Tibial artery (tissue), 4 donors: ENCODE measurements at places on chromosomes 3 and 15.
A peak's percentile ranks its signal among the peaks of the same experiment; 100 is the strongest.

- DNase-seq, result no peak
Observed at GRCh38 chr15:56960116-56960515, 41.7 kb downstream of the TCF12 start.

DNA sequence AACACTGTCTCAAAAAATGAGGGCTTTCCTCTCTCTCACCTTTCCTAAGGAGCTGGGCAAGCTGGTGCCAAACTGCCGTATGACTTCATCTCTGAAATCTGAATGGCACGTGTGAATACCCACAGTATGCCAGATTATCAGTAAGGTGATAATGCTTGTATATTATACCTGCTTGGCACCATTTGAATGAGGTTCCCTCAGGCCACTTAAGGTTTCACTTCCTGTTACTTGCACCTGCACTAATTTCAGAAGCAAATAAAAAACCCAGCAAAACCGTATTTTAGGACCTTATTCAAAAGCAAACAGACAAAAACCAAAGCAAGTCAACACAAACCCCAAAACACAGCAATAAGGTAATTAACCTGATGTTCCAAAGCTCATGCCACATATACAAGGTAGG lies 19.7 kb downstream of the FOXP1 start:
- DNase-seq, result no peak

- peak; percentile 34 for DNase-seq
Observed at GRCh38 chr15:74337607-74338211, 29.7 kb downstream of the CYP11A1 start.

DNA sequence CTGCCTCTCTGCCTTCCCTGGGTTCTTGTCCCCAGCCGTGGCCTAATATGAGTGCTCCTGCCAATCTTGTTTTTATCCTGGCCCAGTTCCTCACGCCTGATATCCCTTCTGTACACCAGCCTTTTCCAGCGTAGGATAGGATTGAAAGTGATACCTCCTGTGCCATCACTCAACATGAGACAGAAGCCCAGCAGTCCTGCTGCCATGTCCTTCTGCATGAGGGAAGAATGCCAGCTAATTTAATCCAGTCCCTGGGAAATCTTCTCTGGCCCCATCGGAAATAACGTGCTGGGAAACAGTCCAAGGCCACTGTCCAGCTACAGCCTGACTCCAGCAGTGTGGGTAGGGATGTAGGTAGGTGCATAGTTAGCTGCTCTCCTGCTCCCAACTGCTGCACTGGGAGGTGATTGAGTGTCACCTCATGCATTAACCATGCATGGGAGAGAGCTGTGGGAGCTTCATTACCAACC lies 92.0 kb upstream of the TPM1 start:
- DNase-seq, result no peak

- DNase-seq, result no peak
Observed at GRCh38 chr15:34284937-34285336, 52.6 kb downstream of the SLC12A6 start.

DNA sequence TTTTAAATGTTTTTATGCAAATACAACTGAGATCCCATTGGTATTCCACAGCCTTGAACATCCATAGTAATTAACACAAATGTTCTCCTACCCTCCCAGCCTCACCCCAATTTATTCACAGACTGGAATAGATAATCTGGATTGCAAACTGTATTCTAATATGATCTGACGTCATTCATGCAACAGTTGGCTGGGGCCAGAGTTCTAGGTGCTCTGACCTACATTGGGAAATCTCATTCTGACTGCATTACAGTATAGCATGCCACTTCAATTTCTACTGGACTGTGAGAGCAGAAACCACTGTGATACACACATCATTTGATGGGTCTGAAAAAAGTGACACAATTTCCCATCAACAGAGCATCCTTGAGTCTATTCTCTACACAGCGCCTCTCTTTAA lies 403.1 kb downstream of the MAGI1 start:
- DNase-seq, result no peak

DNA sequence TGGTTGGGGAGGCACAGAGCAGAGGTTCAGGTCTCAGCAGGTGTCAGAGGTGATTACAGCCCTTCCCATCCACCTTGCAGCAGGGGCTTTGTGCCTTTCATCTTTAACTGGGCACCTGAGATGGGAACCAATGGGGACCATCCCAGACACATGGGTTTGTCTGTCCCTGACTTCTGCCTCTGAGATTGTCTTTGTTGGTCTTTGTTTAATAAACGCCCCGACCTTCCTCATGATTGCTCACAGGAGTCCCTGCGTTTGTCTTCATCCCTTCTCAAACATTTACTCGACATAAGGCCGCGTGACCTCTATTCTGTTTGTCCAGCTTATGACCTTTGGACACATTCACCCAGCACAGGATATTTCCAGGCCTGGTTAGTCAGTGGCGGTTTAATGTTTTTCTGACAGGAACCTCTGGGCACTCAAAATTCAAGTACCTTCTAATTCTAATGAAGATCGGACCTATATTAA lies 5.9 kb downstream of the ZSCAN2 start:
- no peak for DNase-seq

- DNase-seq, result no peak
Observed at GRCh38 chr3:31565288-31565687, 32.6 kb downstream of the STT3B start.

GRCh38 chr15:42903388-42904324 lies 16.9 kb downstream of the TTBK2 start:
- no peak for DNase-seq

GRCh38 chr3:64761729-64762128 lies 73.9 kb upstream of the ADAMTS9 start:
- DNase-seq, result no peak

DNA sequence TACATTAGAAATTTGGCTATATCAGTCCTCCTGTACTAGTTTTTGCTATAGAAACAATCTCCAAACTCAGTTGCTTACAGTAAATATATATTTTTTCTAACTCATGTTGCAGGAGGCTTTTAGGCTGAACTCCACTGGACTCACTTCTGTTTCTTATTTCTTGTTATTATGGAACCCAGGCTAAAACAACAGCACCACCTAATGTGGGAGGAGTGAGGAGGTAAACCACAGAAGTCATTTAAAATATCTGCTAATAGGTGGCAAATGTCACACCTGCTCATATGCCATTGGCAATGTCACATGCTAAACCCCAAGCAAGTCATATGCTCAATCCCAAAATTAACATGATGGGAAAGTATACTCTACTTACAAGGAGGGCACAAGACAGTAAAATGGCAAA lies 462.2 kb downstream of the PLOD2 start:
- DNase-seq, result no peak

GRCh38 chr3:167798443-167798842 lies 62.9 kb downstream of the SERPINI1 start:
- no peak for DNase-seq

- DNase-seq, result no peak
Observed at GRCh38 chr3:10193692-10194327, 29.1 kb downstream of the IRAK2 start.

DNA sequence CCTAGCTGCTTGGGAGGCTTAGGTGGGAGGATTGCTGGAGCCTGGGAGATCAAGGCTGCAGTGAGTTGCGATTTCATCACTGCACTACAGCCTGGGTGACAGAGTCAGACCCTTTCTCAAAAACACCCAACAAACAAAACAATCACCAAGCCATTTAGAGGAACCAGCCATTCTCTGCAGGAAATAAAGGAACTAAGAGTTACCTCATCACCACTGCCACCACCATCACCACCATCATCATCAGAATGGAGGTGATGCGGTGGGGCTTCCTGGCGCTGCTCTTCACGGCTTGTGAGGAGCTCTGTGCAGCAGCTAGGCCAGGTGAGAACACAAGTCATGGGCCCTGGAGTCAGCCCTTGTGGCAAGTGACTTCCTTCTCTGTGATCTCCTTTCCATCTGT lies 37.7 kb upstream of the KLHL25 start:
- no peak for DNase-seq

DNA sequence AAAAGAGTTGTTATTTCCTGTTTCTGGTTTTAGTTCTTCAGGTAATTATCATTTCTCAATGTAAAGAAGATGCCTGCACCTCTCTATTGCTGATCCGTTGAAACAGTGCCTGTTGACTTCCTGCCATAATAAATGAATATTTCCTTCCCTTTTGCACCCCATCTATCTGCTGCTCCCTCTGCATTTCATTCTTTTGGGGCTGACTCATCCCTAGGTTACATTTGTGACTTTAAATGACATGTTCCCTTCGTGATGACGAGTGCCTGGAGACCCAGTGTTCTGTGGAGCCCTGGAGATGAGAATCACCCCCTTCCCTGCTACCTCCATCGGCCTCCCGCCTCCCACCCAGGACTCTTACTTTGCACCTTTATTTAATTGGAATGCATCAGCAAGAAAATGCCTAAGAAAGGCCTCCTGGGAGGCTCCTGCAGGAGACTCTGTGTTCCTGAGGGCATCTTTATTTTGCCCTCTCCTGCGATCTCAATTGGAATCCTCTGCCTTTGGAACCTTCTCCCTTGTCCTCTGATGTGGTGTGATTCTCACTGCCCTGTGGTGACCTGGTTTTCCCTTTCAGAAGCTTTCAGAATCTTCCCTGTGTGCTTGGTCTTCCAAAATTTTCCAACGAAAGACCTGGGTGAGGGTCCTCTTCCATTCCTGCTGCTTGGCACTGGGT lies 13.7 kb downstream of the LRRK1 start:
- DNase-seq, result no peak

DNA sequence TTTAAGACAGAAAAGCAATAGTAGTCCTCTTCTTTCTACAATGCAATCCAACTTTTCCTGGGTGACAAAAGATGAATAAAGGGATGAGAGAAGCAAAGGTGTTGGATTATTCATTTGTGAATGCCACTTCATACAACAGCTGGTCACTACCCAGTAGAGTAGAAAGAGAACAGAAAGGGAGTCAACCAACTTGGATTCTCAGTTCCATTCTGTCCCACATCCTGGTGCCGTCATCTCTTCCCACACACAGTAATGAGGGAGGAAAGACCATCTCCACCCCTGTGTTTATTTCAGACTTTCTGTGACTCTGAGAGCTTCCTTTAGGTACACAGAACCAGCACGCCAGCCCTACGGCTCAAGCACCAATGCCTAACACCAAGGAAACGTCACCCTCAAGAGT lies 71.0 kb downstream of the FOXP1 start:
- DNase-seq, result no peak

GRCh38 chr3:181715571-181716340 lies 4.0 kb downstream of the SOX2 start:
- DNase-seq, result no peak

DNA sequence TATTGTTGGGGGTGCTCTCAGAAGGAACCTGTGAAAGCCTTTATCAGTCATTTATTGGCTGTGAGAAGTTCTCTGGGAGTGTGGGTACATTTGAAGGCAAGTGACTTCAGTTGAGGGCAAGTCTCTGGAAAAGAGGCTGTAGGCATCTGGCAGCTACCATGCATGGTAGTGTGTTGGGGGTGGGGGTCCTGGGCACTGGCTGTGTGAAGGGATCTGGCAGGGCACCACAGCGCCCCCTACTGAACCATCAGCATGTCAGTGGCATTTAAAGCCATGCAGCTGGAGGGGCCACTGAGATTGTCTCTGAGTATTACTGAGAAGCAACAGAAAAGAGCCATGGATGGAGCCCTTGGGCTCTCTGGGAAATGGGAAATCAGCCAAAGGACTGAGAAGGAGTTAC lies 30.6 kb downstream of the CRTAP start:
- DNase-seq, result no peak

DNA sequence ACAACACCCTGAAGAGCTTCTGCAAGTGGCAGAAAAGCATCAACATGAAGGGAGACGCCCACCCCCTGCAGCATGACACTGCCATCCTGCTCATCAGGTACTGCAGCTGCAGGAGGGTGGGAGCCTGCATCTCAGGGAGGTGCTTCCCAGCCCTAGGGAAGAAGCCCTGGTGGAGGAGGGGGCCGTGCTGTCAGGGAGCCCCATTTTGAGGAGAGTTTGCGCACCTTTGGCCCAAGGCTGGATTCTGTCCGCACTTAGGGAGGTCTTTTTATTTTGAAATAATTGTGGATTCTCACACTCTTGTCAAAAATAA lies 42.1 kb downstream of the SAXO2 start:
- no peak for DNase-seq

- DNase-seq, result peak; percentile 73
Observed at GRCh38 chr15:77024273-77025082, 29.6 kb downstream of the PSTPIP1 start.

- DNase-seq, result no peak
Observed at GRCh38 chr3:119818937-119819336, 37.0 kb downstream of the NR1I2 start.

- DNase-seq, result no peak
Observed at GRCh38 chr15:63369781-63370180, 11.9 kb downstream of the CA12 start.

- no peak for DNase-seq
Observed at GRCh38 chr3:43693594-43693993, 2.9 kb downstream of the ABHD5 start.

DNA sequence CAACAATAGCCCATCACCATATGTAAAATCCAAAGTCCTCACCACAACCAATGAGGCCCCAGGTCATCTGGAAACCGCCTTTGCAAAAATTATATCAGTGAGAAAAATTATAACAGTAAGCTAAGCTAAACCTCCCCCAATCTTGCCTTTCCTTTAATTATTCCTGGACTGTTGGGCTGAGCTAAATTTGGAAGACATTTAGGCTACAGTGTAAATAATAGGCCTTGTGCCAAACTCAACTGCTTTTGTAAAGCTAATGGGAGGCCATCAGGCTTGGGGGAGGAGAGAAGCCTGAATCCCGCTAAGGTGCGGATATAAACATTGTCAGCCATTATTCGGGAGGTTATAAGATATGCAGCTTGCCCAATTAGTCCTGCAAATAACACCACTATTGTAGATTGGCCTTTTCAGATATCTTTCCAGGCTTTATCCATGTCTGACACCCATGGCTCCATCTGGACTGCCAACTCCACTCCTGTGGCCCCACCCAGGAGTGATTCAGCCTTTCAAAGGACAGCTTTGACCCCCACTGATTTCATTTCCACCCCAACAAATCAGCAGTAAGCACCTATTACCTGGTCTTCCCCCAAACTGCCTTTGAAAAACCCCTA lies 53.0 kb upstream of the CA12 start:
- DNase-seq, result peak; percentile 5

- no peak for DNase-seq
Observed at GRCh38 chr3:103083848-103084631, 649.2 kb downstream of the ZPLD1 start.

DNA sequence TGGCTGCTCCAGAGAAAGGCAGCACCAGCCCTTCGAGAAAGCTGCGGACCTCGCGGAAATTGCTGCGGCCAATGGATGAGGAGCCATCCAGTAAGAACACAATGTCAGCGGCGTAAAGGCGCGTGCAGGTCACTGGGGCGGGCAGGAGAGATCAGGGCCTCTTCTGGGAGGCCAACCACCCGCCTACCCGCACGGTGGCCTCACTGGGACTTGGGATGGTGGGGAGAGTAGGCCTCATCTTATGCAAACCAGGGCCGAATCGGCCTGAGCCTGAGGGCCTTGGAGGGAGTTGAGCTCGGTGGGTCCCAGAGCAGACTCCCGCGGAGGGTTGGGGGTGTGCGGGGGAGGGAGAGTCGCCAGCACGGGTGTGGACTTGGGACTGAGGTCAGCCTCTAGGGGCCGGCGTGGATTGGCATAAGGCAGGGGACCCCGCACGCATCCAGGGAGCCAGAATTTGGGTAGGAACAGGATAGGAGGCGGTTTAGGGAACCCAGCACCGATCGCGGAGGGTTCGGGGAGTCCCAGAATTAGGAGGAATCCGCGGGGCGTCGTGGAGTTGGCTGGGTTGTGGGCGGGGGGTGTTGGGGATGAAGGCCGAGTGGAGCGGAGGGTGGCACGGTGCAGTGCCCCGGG lies 596 bp downstream of the COL7A1 start:
- no peak for DNase-seq

GRCh38 chr15:79643393-79643792 lies 211.3 kb downstream of the MINAR1 start:
- no peak for DNase-seq

GRCh38 chr15:77627581-77627980 lies 5.1 kb downstream of the LINGO1 start:
- no peak for DNase-seq

GRCh38 chr3:31041161-31041978 lies 146.9 kb upstream of the GADL1 start:
- DNase-seq, result no peak
